ENCODE measurements at places on chromosomes 12 and 14. TPM values are rescaled to one million over a fixed set of nuclear protein-coding genes. Genes with fewer than 3 reads are reported as not detected.

The TSHR gene
- not detected for total RNA-seq

The PLEKHG7 gene
- not detected for total RNA-seq

The PZP gene
- not detected for total RNA-seq

The EXOC3L4 gene
- 0.23 TPM for total RNA-seq

The FOXG1 gene
- total RNA-seq, result not detected

The OTX2 gene
- total RNA-seq, result not detected

The KRT3 gene
- total RNA-seq, result not detected

The COL2A1 gene
- total RNA-seq, result under 0.01 TPM

The SYCP3 gene
- not detected for total RNA-seq

The TSPAN9 gene
- 31.9 TPM for total RNA-seq

The PLEK2 gene
- total RNA-seq, result 2.6 TPM

The GDF3 gene
- not detected for total RNA-seq

The OTOGL gene
- total RNA-seq, result 2.6 TPM

The IFI27L1 gene
- total RNA-seq, result 12.5 TPM

The CCT2 gene
- 110 TPM for total RNA-seq

The HSPA2 gene
- 23.0 TPM for total RNA-seq

The ANG gene
- 12.8 TPM for total RNA-seq

The C14orf180 gene
- not detected for total RNA-seq

The KIF5A gene
- 0.17 TPM for total RNA-seq

The DDX47 gene
- total RNA-seq, result 62.5 TPM

The COCH gene
- total RNA-seq, result not detected

The PRB2 gene
- total RNA-seq, result not detected

The MEG3 gene
- total RNA-seq, result 117 TPM

The CCDC177 gene
- total RNA-seq, result 0.12 TPM

The EMP1 gene
- 472 TPM for total RNA-seq

The RIMKLB gene
- 12.7 TPM for total RNA-seq

The TCL1B gene
- not detected for total RNA-seq

The KRT7 gene
- 5.2 TPM for total RNA-seq

The CD69 gene
- not detected for total RNA-seq

The SCN8A gene
- total RNA-seq, result 0.35 TPM

The TSPAN11 gene
- 3.7 TPM for total RNA-seq

The SVOP gene
- not detected for total RNA-seq

The PTPRR gene
- 2.1 TPM for total RNA-seq

The P2RX7 gene
- 2.5 TPM for total RNA-seq

The CCDC175 gene
- total RNA-seq, result not detected

The SOAT2 gene
- 0.12 TPM for total RNA-seq

The NEUROD4 gene
- not detected for total RNA-seq

The BHLHE41 gene
- total RNA-seq, result 2.0 TPM

The MAX gene
- total RNA-seq, result 48.9 TPM

The CCDC196 gene
- total RNA-seq, result not detected

The KCNMB4 gene
- total RNA-seq, result 4.7 TPM

The IL26 gene
- total RNA-seq, result not detected

The NANOG gene
- not detected for total RNA-seq

The ADCY4 gene
- total RNA-seq, result 2.1 TPM

The IFNG-AS1 gene
- total RNA-seq, result not detected

The DLGAP5 gene
- 1.1 TPM for total RNA-seq

The AHNAK2 gene
- 58.5 TPM for total RNA-seq

The ESPL1 gene
- 1.8 TPM for total RNA-seq

The ZBTB42 gene
- total RNA-seq, result 3.9 TPM
